ENCODE measurements at places on chromosomes 13 and 19.

DNA sequence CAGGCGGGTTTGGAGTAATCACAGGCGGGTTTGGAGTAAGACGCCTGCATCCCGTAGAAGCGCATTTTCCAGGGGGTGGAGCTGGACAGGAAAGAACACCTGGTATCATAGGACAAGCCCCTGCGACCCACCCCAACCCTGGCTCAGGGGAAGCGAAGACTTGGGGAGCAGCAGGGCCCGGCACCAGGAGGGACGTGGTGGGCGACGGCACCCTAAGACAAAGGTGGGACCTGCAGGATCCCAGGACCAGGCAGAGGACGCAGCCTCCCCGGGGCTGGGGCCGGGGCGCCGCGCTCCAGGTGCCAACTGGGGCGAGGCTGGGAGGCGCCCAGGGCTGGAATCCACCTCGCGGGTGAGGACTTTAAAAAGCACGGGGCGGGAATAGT is 520 bp downstream of the ZNF600 start:
- no peak for DNase-seq

- no peak for DNase-seq
Measured at GRCh38 chr19:44662691-44663385, 8.4 kb upstream of the CEACAM19 start.

DNA sequence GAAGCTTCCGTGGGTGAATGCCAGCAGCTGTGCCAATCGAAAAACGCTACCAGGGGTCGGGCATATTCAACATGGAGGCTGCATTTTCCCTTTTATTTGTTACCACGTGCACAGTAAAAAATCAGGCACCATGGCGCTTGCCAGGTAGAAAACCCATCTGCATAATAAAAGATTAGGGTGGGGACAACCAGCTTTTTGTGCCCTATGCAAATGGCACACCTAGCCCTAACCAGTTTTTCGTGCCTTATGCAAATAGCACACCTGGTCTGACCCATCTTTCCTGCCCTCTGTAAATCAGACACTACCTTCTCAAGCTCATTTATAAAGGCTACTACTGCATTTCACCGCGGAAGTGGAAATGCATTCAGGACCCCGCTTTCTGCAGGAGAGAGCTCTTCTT is 62.1 kb upstream of the FREM2 start:
- DNase-seq, result no peak

GRCh38 chr19:609004-609346 is 19.3 kb downstream of the HCN2 start:
- no peak for DNase-seq

DNA sequence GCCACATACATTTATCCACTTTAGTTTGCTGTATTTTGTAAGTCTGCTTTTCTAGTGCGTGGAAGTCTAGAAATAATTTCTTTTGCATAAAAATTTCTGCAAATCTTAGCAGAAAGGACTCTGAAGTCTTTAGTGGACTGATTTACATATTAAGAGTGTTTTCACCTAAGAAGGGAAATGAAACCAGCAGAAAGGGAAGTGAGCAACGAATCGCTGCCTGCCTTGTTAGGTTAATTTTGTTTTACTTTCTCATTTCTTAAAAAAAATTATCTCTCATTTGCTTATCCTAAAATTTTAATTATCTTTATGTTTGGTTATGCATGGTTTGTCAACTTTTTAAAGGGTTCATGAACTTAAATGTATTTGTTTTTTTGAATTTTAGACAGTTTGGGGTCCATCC is 767 bp upstream of the GPR18 start:
- DNase-seq, result no peak

DNA sequence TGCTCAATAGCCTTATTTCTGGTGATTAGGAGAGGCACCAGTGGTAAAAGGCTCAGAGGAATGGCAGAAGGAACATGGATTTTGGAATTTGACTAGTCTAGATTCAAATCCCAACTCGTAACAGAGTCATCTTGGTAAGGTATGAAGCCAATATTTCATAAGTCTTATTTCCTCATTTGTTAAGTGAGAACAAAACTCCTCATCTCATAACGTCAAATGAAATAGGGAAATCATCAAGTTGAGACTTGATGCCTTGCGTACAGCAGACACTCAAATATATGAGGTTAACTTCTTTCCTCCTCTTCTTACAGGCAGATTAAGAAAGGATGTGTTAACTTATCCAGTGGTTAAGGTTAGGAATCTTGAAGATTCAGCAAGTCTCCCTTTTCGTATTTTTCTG is 189.2 kb downstream of the DLEU7 start:
- no peak for DNase-seq

GRCh38 chr13:67367399-67367798 is 137.3 kb upstream of the PCDH9 start:
- no peak for DNase-seq

DNA sequence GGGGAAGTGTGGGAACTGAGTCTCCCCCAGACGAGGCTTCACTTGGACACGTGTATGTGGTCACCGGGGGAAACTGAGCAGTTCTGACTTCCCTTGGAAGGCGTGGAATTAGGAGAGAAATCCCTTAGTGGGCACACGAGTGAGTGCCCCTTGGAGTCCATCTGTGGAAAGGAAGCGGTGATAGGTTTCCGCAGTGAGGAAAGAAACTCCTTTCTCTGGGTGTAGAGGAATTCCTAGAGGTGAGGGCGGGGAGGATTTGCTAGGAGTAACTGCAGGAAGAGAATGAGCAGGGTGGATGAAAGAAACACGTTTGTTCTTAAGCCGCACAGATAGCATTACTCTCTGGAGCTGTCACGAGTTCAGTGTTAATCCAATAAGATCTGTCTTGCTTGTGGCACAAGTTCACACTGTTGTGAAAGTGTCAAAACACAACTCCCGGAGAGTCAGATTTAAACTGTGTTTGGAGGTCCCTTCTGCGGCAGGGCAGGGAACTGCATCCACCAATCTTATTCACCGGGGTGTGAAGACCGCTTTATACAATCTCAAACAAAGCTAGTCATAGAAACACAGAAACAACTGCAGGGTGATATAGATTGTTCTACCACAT is 1.2 kb downstream of the KL start:
- no peak for DNase-seq

DNA sequence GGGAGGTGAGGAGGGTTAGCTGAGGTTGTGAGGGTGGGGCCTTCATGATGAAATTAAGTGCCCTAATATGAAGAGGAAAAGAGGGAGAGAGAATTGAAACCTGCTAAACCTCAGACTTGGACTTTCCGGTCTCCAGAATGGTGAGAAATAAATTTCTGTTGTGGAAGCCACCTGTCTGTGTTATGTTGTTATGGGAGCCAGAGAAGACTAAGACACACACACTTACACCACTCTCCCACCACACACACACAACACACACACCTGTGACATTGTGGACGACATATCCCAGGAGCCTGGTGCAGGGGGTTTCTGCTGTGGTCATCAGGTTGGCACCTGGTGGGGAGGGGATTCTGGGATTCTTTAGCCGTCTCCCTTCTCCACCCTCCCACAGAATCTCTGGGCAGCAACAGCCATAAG is 14.0 kb downstream of the KLK4 start:
- DNase-seq, result no peak

- no peak for DNase-seq
Measured at GRCh38 chr13:41085961-41086585, 24.8 kb downstream of the WBP4 start.

GRCh38 chr13:26219726-26220125 is 2.4 kb downstream of the RNF6 start:
- DNase-seq, result no peak

- no peak for DNase-seq
Measured at GRCh38 chr13:26457212-26457611, 100.3 kb upstream of the WASF3 start.

DNA sequence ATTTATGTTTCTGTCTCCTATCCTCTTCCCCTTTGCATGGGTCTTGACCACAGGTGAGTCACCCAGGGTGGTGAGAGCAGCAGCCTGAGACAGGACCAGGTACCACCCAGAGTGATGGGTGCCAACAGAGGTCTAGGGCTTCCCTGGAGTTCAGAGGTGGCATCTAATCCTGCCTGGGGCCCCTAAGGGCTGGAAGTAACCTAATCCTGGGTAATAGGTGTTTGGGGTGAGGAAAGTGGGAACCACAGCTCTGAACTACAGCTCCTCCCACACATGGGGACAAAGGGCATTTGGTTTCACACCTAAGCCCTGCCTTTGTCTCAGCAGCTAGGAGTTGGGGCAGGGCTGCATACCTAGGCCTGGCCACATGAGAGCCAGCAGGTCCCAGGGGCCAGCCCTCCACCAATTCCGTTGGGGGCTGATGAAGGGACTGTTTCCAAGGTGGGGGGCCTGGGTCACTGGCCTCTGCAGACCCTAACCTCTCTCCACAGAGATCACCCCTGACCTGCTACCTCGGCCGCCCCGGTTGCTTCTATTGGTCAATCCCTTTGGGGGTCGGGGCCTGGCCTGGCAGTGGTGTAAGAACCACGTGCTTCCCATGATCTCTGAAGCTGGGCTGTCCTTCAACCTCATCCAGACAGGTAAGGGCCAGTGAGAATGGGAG is 8.0 kb downstream of the SPHK2 start:
- no peak for DNase-seq

DNA sequence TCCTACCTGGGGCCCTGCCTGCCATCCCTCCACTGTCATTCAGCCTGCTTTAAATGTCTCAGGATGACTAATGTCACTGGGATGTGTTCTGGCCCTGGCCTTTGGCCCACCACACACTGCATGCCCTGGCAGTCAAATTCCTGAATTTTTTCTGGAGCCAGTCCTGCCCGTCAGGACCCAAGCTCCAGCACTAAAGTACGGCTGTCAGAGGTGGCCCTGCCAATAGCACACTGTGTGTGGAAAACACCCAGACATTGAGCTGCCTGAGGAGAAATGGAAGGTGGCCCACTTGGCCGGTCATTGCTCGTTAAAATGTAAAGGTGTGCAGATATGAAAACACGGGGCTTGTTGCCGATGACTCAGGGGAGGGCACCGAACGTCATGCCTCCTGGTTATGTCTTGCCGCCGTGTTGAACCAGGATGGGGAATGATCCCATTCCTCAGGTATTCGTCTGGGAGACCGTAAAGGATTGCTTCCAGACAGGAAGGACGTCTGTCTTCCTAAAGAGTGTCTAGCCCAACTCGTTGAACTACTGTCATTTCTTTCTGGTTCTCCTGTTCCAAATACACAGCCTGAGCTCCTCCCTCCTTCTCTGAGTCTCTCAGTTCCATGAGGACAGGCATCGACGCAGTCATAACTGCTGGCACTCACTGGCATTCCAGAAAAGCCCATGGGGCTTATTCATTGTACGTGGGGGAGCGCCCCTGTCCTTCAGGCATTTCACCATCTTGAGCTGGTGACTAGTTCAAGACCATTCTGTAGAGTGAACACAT is 40.6 kb downstream of the COL4A2 start:
- DNase-seq, result no peak

DNA sequence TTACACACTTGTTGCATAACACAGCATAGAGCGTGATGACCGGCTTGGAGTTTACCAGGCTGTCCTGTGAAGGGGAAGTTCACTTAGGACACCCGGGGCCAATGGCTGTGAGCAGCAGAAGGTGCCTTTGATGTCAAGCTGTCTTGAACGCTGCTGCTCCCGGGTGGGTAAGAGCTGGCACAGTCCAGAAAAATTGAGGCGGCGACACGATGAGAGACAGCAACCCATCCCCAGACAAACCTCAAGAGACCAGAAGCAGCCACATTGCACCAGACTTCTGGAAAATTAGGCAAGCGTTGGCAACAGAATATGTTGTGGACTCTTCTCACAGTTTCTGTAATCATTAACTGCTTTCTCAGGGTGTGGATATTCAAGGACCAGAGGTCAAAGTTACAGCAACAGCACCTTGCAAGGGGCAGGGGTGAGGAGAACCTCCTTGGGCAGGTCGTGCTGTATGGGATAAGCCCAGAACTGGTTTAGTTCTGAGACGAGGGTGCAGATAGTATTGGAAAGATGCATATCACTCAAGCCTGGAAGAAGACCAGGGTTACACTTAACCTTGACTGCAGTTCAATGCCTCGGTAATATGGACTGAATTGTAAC is 10.1 kb downstream of the NFILZ start:
- DNase-seq, result no peak

DNA sequence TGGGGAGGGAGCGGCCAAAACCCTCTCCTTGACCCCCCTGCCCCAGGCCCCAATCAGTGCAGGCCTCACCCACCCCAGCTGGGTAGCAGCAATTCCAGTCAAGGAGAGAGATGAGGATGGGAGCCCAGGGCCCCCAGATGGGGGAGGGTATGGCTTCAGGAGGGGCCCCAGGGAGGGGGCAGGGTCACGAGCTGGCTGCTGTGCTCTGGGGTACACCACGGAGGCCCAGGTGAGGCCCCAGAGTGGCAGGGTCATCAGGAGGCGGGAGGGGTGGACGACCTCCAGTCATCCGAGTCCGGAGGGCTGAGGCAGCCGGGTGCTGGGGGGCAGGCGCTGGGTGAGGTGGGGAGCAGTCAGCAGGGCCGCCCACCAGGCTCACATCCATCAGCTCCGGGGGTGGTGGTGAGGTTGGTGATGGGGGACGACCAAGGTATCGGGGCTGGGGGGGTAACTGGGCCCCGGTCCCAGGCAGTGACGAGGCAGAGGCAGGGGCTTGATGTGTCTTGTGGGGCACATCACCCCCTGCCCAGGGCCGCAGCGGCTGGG is 8.4 kb downstream of the DYRK1B start:
- DNase-seq, result no peak

- no peak for DNase-seq
Measured at GRCh38 chr13:53638040-53638439, 609.4 kb downstream of the OLFM4 start.

GRCh38 chr13:51523082-51523518 is 61.2 kb upstream of the WDFY2 start:
- DNase-seq, result no peak

DNA sequence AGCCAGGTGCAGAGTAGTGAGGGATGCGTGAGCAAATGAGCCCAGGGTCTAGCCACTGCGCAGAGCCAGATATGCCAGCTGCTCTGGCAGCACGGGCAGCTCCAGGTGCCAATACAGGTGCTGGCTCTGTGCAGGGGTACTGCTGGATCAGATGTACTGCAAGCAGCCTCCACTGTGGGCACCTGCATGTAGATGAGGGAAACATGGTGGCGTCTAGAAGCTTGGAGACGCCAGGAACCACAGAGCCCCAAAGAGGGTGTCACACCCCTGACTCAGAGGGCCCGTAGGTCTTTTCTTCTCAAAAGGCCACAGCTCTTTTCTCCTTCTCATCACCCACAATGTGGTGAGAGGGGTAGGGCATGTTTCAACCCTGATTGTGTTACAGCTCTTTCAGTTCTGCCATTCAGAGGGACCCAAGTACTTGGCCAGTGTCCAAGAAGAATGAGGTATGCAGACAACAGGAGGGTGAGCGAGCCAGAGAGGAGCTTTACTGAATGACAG is 244.4 kb upstream of the SLITRK1 start:
- no peak for DNase-seq

- no peak for DNase-seq
Measured at GRCh38 chr19:6568010-6568526, 22.9 kb downstream of the CD70 start.

GRCh38 chr19:57830071-57830602 is at the start of gene ZNF587B:
TSS of gene ZNF587B (plus strand) at chr19:57830299. CDS start at chr19:57830529, 230 bp downstream.
- DNase-seq, result no peak

DNA sequence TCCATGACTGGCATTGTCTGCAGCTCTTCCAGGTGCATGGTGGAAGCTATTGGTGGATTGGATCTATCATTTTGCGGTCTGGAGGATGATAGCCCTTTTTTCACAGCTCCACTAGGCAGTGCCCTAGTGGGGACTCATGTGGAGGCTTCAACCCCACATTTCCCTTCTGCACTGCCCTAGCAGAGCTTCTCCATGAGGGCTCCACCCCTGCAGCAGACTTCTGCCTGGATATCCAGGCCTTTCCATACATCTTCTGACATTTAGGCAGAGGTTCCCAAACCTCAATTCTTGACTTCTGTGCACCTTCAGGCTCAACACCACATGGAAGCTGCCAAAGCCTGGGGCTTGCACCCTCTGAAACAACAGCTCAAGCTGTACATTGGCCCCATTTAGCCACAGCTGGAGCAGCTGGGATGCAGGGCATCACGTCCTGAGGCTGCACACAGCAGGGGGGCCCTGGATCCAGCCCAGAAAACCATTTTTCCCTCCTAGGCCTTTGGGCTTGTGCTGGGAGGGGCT is 800.2 kb upstream of the MIR17HG start:
- DNase-seq, result no peak

Measured in NCI-H187 treated with DMSO at 0.1 percent for 48 hours (cell line).